ENCODE measurements at places on chromosomes 3 and 15. TPM values are rescaled to one million over a fixed set of nuclear protein-coding genes. Genes with fewer than 3 reads are reported as not detected.
A peak's percentile ranks its signal among the peaks of the same experiment; 100 is the strongest.

The KBTBD12 gene
- not detected for total RNA-seq

- DNase-seq: no peak
Measured at GRCh38 chr15:55694652-55695150, 48.3 kb downstream of the PRTG start.

DNA sequence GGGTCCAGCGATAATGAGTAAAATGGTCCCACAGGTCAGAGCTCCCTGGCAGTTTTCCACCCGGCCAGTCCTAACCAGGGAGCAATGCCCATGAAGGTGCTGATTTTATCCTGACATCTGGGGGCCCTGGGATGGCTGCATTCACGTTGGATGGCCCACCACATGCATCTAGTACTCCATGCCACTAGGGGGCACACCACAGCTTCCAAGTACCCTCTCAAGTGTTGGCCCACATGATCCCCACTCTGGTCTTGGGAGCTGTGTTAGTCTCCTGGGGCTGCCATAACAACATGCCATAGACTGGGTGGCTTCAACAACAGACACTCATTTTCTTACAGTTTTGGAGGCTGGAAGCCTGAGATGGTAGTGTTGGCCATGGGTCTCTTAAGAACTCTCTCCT, 225.5 kb downstream of the SLCO3A1 start:
- peak; percentile 24 for DNase-seq

DNA sequence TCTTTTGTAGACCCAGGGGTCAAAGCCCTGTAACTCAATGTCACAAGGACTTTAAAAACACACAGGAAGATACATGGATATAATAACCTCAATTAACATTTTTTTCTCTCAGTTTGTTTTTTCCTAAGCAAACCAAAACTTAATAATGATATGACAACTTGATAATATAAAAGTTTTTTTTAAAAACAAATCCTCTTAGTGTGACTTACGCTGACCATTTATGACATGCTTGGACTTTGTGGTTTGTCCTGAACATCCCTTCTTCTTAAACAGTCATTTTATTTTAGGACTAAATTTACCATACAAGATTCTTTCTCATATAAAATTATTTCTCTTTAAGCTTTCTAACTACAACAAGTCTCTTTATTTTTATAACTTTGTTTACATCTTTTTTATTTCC, 25.4 kb upstream of the FAM3D start:
- DNase-seq: peak; percentile 35

- DNase-seq: peak; percentile 32
Measured at GRCh38 chr3:37626736-37627565, 234.7 kb upstream of the CTDSPL start.

GRCh38 chr3:78434801-78435200, 1333.0 kb downstream of the ROBO1 start:
- peak; percentile 63 for DNase-seq

DNA sequence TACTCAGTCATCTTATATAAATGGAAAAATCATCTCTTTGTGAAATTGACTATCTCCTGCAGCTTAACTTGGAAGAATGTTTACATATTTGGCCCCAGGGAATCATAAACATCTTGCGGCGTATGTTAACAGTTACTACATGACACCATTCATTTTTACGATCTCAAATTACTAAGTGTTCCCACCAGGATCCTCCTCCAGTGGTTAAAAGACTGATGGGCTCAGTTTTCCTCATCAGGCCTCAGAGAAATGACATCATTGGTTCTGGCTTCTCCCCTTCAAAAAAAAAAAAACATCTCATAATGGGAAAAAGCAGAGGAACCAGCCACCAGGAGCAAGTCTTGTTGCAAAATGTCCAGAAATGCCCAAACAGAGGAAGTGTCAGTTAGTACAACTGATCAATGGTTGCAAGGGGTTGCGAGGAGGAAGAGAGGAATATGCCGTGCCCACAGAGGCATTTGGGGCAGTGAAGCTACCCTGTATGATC, 70.5 kb upstream of the LIPC start:
- peak; percentile 67 for DNase-seq

All from RPMI7951 (cell line).